ENCODE measurements at places on chromosomes 7 and 10.
A peak's percentile ranks its signal among the peaks of the same experiment; 100 is the strongest.

DNA sequence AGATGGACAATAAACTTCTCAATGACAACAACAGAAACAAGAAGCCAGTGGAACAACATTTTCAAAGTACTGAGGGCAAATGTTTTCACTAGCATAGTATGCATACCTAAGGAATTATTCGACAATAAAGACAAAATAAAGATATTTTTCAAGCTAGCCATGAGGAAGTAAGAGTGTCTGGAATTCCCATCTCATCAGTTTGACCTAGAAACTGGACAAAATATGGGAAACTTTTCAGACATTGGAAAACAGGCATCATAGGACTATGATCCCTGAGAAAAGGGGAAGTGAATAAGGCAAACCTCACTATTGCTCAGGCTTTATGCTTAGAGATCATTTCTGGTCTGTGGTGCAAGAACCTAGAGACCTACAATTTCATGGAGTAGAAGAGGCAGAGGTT, 86.3 kb downstream of the OAT start:
- DNase-seq: no peak
- no peaks in the 10 kb centered on the region for H3K4me1 ChIP-seq
- H3K27me3 ChIP-seq: peaks cover 13% of the 10 kb centered on the region
- H3K36me3 ChIP-seq: no peaks in the 10 kb centered on the region
- H3K4me3 ChIP-seq: no peak overlapping the region
- H3K27ac ChIP-seq: no peak overlapping the region

DNA sequence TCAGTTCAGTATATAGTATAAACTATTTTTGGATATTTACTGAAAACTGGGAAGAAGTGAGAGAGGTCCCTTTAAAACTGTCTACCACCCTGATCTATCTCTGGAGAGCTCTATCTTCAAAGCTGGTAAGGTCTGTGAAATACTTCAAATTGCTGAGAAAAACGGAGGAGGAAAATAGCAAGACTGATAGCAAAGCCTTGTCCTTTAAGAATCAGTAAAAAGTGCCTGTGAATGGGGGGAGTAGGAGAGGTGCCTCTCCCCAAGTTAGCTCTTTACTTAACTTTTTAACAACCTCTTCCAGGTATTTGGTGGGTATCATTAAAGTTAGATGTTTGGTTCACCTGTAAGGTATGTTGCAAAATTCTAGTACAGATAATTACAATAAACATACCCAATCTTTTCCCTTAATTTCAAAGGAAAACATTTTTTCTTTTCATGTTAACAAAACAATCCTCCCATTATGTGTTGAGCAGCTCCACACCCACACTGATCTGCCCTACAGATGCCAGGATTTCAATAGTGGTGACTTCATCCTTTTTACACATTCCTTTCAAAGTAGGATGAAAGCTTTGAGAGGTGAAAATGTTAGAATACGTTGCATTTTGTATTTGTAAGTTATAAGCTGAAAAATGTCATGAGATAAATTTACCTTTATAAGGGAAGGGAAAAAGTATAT, 149.2 kb downstream of the CRPPA start:
- H3K4me1 ChIP-seq: no peaks in the 10 kb centered on the region
- no peaks in the 10 kb centered on the region for H3K36me3 ChIP-seq
- no peak for DNase-seq
- no peak overlapping the region for H3K4me3 ChIP-seq
- H3K27me3 ChIP-seq: no peaks in the 10 kb centered on the region
- no peak overlapping the region for H3K27ac ChIP-seq

- H3K27ac ChIP-seq: no peak overlapping the region
- no peaks in the 10 kb centered on the region for H3K27me3 ChIP-seq
- H3K36me3 ChIP-seq: no peaks in the 10 kb centered on the region
- no peak overlapping the region for H3K4me3 ChIP-seq
- no peaks in the 10 kb centered on the region for H3K4me1 ChIP-seq
Observed at GRCh38 chr7:125363873-125364272, 434.2 kb upstream of the POT1 start.

GRCh38 chr7:99072126-99072525, 71.8 kb downstream of the SMURF1 start:
- H3K4me1 ChIP-seq: peaks cover 24% of the 10 kb centered on the region
- no peak overlapping the region for H3K27ac ChIP-seq
- no peak for DNase-seq
- no peaks in the 10 kb centered on the region for H3K27me3 ChIP-seq

DNA sequence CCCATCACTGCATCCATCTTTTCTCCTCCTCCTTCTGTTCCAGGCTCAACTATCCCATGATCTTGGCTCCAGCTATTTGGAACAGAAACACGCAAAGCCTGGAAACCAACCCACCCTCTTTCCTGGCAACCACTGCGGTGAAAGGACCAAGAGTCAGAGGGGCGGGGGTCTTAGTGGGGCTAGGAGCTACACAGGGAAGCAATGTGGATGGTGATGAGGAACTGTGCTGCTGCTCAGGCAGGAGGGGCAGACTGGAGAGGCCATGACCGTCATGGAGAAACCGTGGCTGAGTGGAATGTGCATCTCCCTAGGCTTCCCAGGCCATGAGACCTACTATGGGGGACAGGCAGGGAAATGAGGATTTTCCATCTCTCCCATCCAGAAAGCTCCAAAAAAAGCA, 25.6 kb downstream of the PLAC9 start:
- peak overlapping the region; percentile 70 for H3K27ac ChIP-seq
- H3K4me1 ChIP-seq: peaks cover 76% of the 10 kb centered on the region
- no peak for DNase-seq
- no peak overlapping the region for H3K4me3 ChIP-seq
- H3K36me3 ChIP-seq: peaks cover 100% of the 10 kb centered on the region

GRCh38 chr10:4250587-4250887, 465.5 kb upstream of the KLF6 start:
- no peaks in the 10 kb centered on the region for H3K27me3 ChIP-seq
- H3K36me3 ChIP-seq: no peaks in the 10 kb centered on the region
- peaks cover 3% of the 10 kb centered on the region for H3K4me1 ChIP-seq
- H3K27ac ChIP-seq: no peak overlapping the region
- DNase-seq: no peak

- no peak overlapping the region for H3K27ac ChIP-seq
- H3K27me3 ChIP-seq: no peaks in the 10 kb centered on the region
- no peak overlapping the region for H3K4me3 ChIP-seq
Observed at GRCh38 chr7:149559711-149560110, 62.1 kb upstream of the ZNF746 start.

DNA sequence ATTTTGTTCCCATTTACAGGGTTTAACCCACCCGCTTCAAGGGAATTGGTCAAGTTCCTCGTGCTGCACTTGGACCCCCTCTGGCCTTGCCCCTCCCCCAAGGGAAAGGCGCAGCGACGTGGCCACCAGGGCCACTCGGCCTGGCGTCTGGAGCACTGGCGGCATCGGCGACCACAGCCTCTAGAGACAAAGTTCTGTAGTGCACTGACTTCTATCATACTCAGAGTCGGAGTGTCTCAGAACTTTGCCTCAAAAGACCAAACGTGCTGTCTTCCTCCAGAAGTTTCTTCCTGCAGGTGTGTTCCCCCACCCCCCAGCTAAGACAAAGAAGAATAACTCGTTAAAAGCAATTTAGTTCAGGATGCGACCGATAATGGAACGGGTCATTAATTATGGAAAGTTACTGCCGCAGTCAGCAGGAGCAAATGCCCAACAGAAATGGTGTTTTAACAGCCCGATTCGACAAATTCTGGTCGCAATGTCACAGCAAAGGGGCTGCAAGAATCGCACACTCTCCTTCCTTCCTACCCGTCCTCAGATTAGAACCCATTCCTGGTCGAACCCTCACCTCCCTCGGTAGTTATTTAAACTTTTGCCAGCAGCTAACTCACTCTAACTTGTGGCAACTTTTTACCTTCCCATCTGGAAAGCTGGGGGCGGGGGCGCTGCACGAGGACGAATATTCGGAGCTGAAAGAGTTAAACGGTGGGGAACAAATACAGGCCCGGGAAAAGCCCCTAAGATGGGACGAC, 202.1 kb upstream of the NFE2L3 start:
- no peak for DNase-seq
- H3K27me3 ChIP-seq: peaks cover 23% of the 10 kb centered on the region
- H3K4me1 ChIP-seq: peaks cover 29% of the 10 kb centered on the region
- H3K36me3 ChIP-seq: no peaks in the 10 kb centered on the region

- no peaks in the 10 kb centered on the region for H3K27me3 ChIP-seq
- peak; percentile 39 for DNase-seq
- peak within 1 kb of the TSS; percentile 65 for H3K4me3 ChIP-seq
- H3K36me3 ChIP-seq: no peaks in the 10 kb centered on the region
Observed at GRCh38 chr10:26437637-26438461, at the start of gene APBB1IP. TSS of gene APBB1IP (plus strand) at chr10:26438341. CDS start at chr10:26492327, 53,986 bp downstream.

DNA sequence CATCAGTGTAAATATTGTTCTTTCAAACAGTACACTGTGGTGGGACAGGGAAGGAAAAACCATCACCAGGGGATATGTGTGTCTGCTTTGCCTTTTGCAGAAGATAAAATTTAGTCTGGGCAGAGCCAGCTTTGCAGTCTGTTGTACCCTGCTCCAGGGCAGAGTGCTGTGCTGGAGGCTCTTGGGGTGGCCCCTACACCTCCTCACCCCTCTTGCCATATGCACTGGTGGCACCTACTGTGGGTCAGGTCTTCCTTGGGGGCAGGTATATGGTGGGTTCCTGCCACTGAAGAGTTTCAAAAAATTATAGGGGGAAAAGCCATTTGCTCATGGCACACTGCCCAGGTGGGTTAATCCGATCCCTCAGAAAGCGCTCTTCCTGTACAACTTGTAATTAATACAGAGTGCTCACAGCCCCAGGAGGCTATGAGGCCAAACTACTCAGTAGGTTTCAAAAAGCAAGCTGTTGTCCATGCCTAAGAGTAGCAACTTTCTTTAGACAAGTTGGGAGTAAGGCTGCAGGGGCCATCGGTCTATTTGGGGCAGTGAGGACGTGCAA, 112.7 kb upstream of the BMPER start:
- no peak overlapping the region for H3K27ac ChIP-seq
- no peaks in the 10 kb centered on the region for H3K27me3 ChIP-seq
- H3K4me3 ChIP-seq: no peak overlapping the region
- DNase-seq: no peak
- H3K4me1 ChIP-seq: no peaks in the 10 kb centered on the region
- no peaks in the 10 kb centered on the region for H3K36me3 ChIP-seq

DNA sequence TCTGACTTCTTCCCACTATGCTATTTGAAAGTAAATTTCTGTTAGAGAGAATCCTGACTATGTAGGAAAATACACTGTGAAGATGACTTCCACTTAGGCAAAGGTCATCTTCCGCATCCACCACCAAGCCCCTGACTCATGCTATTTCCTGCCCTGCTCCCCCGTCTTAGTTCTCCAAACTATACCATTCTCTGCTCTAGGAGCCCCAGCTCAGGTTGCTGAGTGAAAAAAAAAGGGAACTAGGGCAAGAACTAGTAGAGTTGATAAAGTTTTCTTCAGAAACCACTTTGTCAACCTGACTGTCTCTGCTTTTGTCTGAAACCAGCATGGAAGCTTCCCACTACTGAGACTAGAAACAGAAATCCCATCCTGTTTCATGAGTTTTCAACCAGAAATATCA, 96.9 kb downstream of the EVX1 start:
- DNase-seq: no peak
- H3K4me1 ChIP-seq: no peaks in the 10 kb centered on the region
- H3K27me3 ChIP-seq: no peaks in the 10 kb centered on the region
- H3K36me3 ChIP-seq: no peaks in the 10 kb centered on the region

- H3K27me3 ChIP-seq: no peaks in the 10 kb centered on the region
- H3K36me3 ChIP-seq: no peaks in the 10 kb centered on the region
- H3K4me1 ChIP-seq: peaks cover 13% of the 10 kb centered on the region
- H3K4me3 ChIP-seq: peak overlapping the region; percentile 73
- peak overlapping the region; percentile 83 for H3K27ac ChIP-seq
Observed at GRCh38 chr10:22712211-22712955, 2.0 kb downstream of the PIP4K2A start.

DNA sequence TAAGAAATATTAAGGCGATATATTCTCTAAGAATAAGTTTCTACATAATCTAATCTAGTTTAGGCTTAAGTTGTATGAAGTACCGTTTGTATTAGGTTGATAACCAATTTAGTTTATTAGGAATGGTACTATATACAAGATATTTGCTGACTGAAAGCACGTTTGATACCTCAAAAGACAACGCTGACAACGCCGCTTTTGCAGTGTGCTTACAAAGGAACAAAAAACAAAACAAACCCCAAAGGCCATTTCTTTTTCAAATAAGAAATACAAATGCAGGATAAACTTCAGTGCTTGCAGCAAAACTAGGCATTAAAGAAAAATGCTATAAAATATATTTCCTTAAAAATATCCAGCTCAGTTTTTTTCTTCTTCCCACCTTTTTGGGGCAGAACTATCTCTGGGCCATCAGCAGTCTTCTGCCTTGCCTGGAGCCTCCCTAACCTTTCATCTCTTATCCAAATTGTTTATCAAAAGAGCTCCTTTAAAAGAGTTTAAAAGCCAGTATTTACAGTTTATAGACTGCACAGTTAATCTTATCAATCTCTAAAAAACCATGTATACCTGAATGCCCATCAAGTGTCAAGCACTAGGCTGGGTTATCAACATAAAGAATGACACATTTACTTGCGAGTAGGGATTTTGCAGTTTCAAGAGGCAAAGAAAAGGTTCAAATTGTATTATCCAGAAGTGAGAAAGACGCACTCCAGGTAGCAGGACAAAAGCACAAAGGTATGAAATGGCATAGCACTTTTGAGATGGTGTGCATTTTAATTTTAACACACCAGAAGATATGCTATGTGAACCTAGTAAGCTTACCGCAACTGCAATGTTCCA, 4.1 kb upstream of the KMT2E start:
- peak overlapping the region; percentile 100 for H3K27ac ChIP-seq
- peaks cover 13% of the 10 kb centered on the region for H3K4me1 ChIP-seq
- peak overlapping the region; percentile 73 for H3K4me3 ChIP-seq
- H3K36me3 ChIP-seq: no peaks in the 10 kb centered on the region

DNA sequence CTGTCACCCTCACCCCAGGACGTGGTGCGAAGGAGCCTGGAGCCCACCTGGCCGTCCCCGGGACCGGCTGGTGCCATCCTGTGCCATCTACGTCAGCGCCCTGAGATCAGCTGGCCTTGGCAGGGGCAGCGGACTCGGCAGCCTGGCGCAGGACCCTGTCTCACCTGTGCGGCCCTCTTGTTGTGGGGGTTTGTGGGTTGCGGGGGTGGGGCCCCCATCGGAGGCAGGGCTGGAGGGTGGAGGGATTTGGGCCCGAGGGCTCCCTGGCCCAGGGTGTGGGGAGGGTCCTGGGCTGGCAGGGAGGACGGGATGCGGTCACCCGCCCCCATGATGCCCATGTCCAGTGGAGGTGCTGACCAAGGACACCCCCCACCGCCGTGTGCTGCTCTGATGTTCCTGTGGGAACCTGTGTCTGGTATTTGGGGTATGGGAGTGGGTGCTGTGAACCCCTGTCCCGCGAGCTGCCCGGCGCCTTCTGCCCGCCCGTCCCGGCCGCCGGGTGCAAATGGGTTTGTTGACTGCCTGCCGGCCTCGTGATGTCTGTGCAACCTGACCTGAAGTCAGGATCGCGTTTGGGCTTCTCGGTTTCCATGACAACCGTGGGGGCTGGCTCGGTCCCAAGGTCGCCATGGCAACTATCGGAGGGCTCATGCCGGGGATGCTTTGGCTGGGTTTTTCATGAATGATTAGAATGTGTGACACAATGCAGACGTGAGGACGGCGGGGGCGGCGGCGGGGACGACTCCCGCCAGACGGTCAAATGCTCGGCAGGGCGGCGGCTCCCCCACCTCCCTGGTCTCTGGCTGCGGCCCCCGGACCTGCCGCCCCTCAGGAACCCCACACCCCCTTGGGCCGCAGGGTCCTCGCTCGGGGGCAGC, 7.3 kb downstream of the MAFK start:
- peaks cover 63% of the 10 kb centered on the region for H3K4me1 ChIP-seq
- no peak for DNase-seq
- peaks cover 60% of the 10 kb centered on the region for H3K36me3 ChIP-seq
- no peaks in the 10 kb centered on the region for H3K27me3 ChIP-seq

Measured in esophagus squamous epithelium (tissue), 5 donors.